ENCODE measurements at places on chromosomes 2 and 18.
A peak's percentile ranks its signal among the peaks of the same experiment; 100 is the strongest.

DNA sequence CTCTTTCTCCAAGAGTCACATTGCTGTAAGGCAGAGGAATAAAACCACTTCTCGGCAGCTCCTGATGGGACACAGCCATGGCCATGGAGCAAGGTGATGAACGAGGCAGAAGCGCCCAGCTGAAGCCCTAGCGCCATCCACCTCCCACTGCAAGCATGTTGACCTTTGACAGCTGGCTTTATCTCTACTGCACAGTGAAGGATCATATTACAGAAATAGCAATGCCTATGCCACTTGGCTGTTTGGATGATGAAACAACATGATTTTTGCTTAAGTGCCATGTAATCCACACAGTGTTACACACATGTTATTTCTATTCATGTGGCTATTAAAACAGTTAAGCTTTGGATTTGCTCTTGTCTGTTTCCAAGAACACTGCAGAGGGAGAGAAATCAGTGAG is 167.7 kb downstream of the VAPA start:
- DNase-seq: no peak

DNA sequence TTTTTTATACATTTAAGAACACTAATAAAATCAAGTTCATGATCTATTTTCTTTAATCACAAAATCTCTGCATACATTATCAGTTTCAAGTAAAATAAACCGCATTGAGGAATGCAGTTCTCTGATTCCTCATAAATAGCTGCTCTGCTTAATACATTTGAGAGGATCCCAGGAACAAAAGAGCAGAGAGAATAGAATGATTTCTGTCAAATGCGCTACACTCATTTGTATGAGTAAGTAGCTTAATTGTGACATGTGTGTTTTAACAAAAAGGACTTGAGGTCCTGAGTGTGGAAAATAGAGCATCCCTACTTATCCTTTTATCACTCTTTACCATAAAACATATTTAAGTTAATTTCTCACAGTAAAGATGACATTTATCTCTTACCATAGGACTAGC is 134.0 kb downstream of the PID1 start:
- DNase-seq: no peak

GRCh38 chr2:176872406-176872805 is 340.2 kb upstream of the HNRNPA3 start:
- no peak for DNase-seq

DNA sequence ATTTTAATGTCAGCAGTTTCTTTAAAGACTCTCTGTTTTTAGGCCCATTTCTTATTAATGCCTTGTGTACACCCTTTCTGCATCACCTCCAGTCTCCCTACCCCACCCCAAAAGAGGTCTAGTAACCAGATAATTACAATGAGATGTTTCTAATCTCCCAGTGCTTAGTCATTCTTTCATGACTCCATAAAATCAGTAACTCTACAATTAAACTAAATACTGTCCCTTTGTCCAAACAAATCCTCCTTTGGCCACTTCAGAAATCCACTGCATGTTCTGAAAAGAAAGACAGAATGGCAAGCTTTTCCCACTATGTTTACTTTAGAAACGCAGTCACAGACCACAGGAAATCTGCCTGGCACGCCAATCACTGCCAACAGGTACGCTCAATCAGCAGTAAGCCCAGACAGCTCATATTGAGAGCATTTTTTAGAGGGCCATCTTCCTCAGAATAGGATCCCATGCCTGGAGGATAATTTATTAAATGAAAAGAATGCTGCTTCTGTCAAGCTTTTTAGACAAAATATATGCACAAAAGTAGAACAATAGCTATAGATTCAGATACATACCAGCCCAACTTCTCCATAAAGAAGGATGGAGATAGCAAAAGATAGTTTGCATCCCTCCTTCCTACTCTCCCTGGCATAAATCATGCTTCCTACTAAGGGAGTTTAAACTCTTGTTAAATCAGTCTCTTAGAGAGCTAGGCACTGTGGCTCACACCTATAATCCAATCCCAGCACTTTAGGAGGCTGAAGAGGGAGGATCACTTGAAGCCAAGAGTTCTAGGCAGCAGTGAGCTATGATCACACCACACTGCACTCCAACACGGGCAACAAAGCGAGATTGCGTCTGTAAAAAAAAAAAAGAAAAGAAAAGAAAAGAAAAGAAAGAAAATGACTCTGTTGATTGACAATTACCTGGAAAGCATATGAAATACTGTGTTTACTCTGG is 14.6 kb downstream of the CLASP1 start:
- no peak for DNase-seq

- DNase-seq: no peak
Measured at GRCh38 chr2:239025096-239025801, 177.4 kb downstream of the TWIST2 start.

- DNase-seq: no peak
Measured at GRCh38 chr2:238654479-238655197, 193.2 kb upstream of the TWIST2 start.

- DNase-seq: no peak
Measured at GRCh38 chr2:114683251-114683650, 240.8 kb downstream of the DPP10 start.

DNA sequence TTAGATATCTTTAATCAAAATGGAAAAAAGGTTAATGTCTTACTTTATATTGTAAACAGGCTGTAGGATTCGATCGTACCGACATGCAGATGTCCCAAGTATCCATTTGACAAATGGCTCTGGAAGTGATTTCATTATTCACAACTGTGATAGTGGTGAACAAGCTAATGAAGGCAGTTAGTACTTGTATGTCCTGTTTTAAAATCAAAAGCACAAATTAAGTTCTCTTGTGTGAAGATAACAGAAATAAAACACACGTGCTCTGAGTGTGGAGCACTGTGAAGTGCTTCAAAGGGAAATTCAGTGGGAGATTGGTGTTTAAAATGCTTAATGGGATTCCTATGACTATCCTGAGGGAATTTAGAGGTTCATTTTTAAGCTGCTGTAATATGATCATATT is 8.6 kb upstream of the LRP1B start:
- no peak for DNase-seq

GRCh38 chr18:73419531-73419930 is 551.7 kb upstream of the NETO1 start:
- no peak for DNase-seq

DNA sequence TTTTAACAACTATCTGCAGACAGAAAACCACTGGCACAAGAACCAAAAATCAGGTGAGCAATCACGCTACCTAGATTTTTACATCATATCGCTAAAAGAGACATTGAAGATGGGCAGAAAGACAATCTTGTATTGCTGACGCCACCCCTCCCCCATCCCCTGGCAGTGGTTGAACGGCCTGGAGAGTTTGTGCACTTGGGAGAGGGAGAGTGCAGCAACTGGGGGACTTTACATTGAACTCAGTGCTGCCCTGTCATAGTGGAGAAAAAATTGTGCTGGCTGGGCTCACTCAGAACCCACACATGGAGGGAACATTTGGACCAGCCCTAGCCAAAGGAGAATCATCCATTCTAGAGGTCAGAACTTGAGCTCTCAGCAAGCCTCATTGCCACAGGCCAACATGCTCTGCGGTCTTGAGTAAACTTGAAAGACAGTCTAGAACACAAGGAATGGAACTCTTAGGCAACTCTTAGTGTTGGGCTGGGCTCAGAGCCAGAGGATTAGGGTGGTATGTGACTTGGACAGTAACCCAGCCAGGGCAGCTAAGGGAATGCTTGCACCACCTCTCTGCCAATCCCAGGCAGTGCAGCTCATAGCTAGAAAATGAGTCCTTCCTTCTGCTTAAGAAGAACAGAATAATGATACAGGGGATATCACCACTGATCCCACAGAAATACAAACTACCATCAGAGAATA is 220.0 kb upstream of the CYP26B1 start:
- DNase-seq: peak; percentile 34

DNA sequence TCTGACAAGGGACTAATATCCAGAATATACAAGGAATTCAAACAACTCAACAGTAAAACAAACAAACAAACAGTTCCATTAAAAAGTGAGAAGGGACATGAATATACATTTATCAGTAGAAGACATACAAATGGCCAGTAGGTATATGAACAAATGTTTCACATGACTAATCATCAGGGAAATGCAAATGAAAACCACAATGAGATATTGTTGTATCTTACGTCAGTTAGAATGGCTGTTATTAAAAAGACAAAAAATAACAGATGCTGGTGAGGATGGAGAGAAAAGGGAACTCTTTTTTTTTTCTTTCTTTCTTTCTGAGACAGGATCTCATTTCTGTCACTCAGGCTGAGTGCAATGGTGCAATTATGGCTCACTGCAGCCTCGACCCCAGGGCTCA is 175.5 kb downstream of the CAMKMT start:
- DNase-seq: no peak

DNA sequence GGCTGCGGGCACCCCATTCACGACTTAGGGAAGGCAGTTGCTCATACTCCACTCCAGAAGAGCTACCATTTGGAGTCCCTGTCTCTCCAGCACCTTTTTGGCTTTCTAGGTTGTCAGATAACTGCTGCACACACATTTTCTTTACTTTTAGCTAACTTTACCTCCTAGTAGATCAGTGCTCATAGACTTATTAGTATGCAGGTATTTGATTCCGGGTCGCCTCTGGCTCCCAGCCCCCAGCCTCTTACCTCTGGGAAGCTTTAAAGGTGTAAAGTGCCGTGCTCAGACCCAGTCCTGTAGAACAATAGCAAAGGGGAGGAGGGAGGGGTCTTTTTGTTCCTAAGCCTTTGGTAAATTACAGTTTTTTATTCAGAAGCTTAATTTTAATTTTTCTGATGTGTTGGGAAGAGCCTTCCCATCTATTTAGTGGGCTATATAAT is 102.9 kb downstream of the SPTBN1 start:
- DNase-seq: no peak

DNA sequence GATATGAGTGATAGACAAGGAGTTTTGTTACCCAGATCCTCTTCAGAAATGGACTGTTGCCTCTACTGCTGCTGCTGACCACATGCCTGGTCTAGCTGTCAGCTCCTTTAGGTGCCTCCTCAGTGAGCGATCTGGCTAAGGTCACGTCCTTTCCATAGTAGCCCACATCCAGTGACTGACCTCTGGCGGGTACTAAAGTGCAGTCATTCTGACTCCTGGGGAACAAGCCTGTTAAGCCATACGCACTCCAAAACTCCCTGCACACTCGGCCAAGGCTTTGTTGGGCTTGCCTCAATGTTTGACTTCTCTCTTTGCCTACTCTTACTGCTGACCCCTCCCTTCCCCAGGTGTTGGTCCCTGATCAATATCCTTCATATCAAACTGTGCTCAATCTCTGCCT is 685.2 kb downstream of the IRS1 start:
- no peak for DNase-seq

DNA sequence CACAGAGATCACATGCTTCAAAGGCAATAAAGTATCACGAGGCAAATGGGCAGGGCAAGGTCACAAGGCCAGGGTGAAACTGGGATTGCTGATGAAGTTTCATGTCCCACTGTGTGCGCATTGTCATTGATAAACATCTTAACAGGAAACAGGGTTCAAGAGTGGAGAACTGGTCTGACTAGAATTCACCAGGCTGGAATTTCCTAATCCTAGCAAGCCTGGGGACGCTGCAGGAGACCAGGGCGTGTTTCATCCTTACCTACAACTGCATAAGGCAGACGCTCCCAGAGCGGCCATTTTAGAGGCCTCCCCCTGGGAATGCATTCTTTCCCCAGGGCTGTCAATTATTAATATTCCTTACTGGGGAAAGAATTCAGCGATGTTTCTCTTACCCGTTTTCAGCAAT is 33.2 kb downstream of the PTPN4 start:
- DNase-seq: no peak

DNA sequence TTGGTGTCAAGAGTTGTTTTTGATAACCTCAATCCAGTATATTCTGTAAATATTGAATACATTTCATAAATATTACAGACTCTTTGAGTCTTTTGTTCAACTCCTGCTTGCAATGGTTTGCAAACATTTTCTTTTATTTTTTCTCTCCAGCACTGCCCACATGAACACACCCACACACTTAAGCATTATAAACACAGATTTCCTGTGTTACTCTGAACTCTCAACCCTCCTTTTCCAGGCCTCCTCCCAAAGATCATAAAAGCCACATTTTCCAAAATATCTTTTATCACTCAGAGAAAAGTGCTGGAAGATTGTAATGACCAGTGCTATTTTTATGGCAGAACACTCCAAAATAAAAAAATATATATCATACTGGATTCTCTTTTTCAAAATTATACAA is 20.5 kb downstream of the ARHGAP25 start:
- DNase-seq: no peak

DNA sequence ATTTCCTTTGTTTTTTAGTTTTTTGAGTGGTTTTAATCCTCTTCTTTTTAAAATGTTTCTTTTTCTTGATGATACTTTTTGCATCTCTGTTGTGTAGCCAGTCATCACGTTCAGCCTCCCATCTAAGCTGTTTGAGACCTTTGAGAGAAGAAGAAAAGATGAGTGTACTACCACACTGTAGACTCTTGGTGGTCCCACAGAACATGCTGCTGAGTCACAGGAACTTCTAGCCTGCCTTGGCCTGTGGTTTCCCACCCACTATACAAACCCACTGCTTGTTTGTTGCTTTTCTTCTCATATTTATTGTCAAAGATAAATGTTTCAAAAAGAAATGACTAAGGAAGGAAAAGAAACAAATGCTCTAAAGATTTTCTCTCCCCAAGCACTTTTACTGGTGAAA is 5.5 kb downstream of the CEBPZOS start:
- DNase-seq: no peak

DNA sequence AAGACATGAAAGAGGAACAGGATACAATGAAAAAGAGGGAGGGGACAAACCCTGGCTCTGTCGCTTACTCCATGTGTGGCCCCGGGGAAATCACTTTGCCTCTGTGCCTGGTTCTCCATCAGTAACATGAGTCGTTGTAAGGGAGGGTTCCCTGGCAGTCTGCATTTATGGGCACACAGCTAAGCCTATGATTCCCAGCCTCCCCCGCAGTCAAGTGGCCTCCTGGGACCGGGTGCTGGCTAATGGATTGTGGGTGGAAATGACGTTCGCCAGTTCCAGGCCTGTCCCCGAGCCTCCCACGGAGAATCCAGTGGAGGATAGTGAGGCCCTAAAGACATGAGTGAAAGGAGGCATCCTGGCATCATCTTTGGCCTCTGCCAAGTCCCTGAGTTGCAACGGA is 42.7 kb downstream of the SFXN5 start:
- DNase-seq: no peak

GRCh38 chr18:78641689-78642231 is 337.9 kb upstream of the SALL3 start:
- peak; percentile 11 for DNase-seq

- DNase-seq: peak; percentile 93
Measured at GRCh38 chr18:34709750-34710441, at the start of gene DTNA. Gene DTNA (plus strand): TSS chr18:34710298. CDS start chr18:34755977, 45,679 bp downstream.

GRCh38 chr18:55141318-55141717 is 182.1 kb upstream of the CCDC68 start:
- no peak for DNase-seq

All from pons (tissue), 1 donor.